EL (cell line): ENCODE measurements at places on chromosomes 13 and 19.

DNA sequence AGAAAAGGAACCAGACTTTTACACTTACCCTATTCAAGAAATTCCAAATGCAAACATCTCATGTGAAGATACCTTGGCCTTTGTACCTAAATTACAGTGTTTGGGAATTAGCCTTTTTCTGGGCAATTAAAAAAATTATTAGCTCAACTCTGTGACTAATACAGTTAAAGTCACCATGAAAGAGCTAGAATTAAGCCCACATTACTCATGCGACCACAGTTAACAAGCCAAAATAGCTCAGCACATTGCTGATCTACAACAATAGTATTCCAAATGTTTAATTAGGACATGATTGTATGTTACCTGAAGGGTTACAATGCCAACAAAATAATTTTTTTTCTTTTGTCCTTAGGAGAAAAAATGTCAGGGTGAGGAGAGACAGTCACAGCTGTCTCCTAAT, 263.6 kb upstream of the GPC6 start:
- DNase-seq, result no peak

DNA sequence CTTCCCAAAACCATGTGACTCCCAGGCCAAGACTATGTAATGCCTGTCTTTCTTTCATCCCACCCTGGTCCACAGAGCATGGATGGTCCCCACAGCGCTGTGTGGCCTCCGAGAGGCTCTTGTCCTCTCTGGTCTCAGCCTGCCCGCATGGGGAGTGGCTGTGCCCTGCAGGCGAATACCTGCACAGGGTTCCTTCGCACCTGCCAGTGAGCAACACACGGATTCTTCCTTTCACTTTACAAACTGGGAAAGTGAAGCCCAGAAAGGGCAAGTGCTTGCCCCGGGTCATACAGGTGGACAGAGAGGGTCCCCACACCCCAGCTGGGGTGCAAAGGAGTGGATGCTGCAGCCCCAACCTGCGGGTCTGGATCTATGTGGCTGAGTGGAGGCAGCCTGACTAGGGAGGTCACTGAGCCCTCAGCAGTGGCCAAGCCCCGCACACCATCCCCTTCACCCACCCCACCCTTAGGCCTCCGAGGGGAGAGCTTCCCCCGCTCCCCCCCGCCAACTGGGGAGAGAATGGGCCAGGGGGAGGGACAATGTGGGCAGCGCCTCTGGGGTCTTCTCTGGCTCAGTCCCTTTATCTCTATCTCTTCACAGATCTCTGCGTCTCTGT, 747 bp upstream of the MARK4 start:
- DNase-seq, result no peak

DNA sequence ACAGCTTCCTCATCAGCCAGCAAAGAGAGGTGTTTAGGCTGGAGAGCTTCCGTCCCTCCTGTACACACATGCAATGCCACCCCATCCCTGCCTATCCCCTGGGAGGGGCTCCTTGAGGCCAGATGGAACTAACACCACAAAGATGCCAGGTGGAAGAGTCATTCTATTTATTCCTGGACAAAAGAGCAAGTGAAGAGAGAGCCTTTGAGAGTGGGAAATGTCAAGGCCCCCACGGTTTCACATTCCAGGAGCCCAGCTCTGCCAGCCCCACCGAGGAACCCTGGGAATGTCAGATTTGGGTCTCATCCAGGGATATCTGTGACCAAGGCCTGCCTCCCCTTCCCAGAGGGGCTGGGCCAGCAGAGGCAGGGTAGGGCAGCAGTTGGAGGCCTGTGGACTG, 30.8 kb upstream of the IGFL1 start:
- DNase-seq, result no peak

DNA sequence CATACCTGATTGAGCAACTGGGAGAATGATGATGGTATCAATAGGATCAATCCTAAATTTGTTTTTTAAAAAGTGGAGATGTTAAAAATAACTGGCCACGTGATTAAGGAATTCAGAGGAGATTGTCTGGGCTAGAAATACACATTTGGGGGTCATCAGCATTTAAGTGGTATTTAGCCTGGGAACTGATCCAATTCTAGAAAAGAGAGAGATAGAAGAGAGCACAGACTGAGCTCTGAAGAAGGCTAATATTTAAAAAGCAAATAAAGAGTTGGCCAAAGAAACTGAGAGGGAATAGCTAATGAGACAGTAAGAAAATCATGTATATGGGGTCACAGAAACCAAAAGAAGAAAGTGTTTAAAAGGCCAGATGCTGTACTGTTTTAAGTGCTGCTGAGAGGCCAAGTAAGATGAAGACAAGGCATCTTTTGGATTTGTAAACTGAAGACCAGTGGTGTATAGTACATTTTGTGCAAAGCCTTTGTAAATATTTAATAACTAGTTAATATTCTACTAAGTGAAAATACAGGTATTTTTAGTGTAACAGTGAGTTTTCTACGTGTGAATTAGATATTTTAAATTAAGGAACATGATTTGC, 40.2 kb downstream of the UBL3 start:
- no peak for DNase-seq

DNA sequence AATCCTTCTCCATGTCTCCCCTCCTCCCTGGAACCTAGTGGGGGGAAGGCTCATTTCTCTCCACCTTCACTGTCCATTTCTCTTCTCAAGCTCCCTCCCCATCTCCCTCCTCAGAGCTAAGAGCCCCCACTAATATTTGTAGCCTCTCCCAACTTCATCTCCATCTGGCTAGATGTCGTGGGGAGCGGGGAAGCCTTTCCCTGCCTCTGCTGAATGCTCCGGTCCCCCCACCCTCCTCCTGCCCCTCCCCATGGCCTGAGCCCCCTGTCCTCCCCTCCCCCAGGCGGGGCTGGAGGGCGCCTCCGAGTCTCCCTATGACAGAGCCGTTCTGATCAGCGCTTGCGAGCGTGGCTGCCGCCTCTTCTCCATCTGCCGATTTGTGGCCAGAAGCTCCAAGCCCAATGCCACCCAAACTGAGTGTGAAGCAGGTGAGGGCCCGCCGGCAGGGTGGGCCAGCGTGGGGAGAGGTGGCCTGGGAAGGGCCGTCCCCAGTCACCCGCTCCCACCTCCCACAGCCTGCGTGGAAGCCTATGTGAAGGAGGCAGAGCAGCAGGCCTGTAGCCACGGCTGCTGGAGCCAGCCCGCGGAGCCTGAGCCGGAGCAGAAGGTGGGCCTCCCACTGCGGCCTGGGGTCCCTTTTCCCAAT, 1.0 kb downstream of the TMEM59L start:
- DNase-seq, result no peak

- DNase-seq, result peak; percentile 49
Observed at GRCh38 chr19:35223862-35224505, 4.6 kb downstream of the FAM187B start.

- DNase-seq, result no peak
Observed at GRCh38 chr19:44757057-44757734, 8.7 kb downstream of the BCL3 start.
